ENCODE measurements at places on chromosomes 1 and 21.

DNA sequence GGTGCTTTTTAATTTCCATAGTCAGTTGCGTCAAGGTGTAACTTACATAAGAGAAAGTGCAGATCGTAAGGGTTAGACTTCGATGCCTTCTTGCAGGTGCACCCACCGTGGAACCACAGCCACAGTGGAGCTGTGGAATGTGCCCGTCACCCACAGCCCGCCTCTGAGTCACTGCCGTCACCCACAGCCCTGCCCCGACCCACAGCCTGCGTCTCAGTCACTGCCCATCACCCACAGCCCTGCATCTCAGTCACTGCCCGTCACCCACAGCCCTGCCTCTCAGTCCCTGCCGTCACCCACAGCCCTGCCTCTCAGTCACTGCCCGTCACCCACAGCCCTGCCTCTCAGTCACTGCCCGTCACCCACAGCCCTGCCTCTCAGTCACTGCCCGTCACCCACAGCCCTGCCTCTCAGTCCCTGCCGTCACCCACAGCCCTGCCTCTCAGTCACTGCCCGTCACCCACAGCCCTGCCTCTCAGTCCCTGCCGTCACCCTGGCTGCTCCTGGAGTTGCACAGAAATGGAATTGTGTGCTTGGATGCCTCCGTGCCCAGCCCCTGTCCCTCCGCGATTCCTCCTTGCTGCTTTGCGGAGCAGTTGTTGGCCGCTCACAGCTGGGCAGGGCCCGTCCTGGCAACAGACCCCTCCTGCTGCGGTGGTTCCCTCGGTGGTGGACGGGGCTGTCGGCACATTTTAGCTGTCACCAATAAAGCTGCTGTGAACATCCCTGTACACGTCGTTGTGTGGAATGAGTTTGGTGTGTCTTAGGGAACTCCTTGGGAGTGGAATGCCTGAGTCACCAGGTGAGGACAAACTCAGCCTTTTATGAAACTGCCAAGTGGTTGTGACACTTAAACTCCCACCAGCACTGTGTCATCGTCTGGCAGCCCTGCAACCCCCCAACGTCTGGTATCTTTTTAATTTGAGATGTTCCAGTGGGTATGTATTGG lies 44.9 kb upstream of the COL6A2 start:
- DNase-seq, result no peak

DNA sequence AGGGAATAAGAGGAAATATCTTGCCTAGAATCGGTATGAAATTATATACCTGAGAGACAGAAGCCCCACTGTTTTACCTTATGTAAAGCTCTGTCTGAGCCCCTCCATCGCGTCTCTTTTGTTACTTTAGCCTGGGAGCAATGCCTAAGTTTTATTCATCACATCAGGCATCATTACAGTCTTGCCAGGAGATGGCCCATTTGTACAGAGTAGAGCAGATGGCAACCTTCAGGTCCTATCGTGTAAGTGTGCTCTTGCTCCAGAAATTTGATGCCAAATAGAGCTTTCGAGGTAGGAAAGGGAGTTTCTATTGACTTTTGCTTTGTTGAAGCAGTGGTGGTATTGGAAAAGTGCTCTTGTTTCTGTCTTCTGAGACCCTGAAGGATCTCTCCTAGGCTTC lies 24.9 kb downstream of the CFAP126 start:
- DNase-seq, result no peak

GRCh38 chr1:184153731-184154130 lies 102.2 kb downstream of the TSEN15 start:
- DNase-seq, result no peak

DNA sequence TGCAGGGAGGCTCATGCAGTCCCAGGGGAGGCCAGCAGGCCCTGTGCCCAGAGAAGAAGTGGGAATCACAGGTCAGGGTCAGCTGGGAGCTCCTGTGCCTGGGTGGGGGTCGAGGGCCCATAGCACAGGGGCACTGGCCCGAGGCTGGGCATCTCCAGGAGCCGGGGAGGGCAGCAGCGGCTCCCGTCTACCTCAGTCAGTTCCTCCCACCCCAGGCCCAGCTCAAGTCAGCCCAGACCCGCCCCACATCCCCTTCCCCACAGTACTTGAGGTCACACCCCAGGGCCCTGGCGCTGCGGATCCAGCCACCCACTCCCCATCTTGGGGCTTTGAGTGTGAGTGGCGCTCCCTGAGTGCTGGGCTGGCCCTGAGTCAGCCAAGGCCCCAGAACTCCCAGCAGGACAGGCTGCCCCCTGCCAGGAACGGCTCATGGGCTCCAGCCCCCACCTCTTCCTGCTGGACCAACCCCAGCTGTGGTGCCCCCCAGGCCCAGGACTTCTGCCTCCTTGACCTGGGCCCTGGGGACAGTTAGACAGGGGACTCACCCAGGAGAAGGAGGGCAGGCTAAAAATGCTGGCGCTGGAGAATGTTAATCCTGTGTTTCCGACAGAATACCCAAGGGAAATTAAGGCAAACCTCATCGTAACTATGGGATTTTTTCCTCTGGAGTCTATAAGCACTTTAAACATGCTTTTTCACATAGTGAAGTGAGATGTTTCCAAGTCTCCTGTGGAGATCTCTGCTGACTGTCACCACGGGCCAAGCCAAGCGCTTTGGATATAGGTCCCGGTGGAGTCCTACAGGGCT lies 68.8 kb upstream of the COL6A1 start:
- no peak for DNase-seq

DNA sequence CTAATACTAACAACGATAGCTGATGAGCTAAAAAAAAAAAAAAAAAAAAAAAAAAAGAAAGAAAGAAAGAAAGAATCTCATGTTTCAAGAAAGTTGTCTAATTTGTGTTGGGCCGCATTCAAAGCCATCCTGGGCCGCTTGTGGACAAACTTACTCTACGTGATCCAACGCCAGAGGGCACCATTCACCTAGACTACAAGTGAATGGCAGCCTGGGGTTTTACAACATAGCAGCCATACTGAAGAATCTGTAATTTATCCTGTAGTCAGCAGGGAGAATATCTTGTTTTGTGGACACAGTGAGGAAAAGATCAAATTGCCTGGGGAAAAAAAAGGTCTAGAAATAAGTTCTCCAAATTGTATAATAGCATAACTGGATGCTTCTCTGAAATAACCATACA lies 47.0 kb downstream of the CYP2J2 start:
- DNase-seq, result no peak

DNA sequence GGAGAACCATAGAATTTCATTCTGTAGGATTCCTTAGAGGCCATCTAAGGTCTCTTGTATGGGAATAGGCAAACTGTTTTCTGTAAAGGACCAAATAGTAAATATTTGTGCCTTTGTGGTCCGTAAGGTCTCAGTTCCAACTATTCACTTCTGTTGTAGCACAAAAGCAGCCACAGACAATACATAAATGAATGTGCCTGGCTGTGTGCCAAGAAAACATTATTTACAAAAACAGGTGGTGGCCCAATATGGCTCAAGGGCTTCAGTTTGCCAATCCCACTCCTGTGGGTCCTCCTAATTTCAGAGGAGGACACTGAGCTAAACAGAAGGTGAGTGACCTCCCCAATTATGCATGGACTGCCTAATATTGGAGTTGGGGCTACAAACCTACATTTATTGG lies 67.6 kb upstream of the EDEM3 start:
- DNase-seq, result no peak

GRCh38 chr1:222372221-222372620 lies 175.7 kb downstream of the HHIPL2 start:
- no peak for DNase-seq

DNA sequence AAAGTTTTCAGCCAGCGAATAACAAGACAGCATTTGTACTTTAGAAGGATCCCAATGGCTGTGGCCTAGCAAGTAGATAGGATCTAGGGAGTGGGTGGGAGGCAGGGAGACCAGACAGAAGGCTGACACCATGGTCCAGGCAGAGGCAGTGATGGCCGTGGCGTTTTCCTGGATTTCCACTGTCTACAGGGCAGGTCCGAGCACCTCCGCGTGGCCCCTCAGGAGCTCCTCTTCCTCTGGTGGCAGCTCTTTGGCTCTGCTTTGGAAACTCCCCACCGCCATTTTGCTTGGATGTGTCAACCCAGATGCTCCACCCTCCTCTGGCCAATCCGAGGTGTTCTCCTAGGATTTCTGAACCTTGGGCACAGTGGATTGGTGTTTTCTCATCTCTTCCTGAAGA lies 25.1 kb downstream of the PADI4 start:
- no peak for DNase-seq

- no peak for DNase-seq
Observed at GRCh38 chr1:89277725-89278124, 5.1 kb upstream of the GBP5 start.

DNA sequence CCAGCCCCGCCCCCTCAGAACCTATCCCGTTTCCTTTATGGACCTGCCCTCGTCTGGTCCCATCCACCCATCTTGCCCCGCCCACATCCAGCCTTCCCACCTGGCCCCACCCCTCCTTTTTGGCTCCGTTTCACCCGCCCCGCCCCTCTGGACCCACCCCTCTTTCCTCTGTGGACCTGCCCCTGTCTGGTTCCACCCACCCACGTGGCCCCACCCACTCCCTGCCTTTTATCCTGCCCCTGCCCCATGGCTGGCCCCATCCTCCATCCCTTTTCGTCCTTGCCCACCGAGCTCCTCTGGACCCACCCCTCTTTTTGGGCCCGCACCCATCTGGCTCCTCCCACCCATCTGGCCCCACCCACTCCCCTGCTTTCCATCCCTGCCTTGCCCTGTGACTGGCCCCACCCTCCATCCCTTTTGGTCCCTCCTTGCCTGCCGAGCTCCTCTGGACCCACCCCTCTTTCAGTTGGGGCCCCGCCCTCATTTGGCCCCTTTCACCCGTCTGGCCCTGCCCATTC lies 177.3 kb downstream of the CAMTA1 start:
- no peak for DNase-seq

DNA sequence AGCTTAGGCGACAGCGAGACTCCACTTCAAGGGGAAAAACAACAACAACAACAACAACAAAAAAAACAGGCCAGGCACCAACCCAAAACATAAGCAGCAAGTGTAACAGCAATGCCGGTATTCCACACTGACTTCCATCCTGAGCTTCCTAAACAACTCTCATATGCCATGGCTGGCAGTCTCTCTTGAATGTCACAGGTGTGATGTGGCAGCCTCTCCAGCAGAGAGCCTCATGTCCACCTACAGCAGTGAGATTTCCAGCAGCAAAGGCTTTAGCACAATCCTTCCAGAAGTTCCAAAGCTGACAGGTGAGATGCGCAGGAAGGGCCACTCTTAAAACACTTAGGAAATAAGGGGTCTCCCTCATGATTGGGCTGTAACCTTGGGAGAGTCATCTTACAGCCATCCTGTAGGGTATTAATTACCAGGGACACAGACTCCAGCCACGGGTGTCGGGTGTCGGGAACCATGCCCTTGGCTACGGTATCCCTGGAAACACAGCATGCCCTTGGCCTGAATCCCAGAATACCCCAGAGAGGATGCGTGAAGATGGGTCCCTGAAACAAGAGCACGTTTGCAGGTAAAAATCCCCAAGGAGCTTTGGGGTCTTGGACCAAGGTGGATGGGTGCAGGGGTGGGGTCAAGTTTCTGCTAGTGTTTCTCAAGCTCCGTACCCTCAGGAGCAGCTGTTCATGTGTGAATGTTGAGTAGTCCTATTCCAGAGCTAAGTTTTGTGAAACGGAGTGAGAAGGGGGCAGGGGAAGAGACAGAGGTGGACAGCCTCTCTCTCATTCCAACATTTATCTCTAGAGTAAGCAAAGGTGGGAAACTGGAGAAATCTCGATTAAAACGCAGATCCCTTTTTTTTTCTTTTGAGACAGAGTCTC lies 31.4 kb downstream of the CLSTN1 start:
- no peak for DNase-seq

GRCh38 chr1:153687346-153688125 lies 9.0 kb downstream of the NPR1 start:
- no peak for DNase-seq
